NCI-H446 (cell line): ENCODE measurements at places on chromosomes 13 and 19.
A peak's percentile ranks its signal among the peaks of the same experiment; 100 is the strongest.

- DNase-seq = no peak
These were observed 20.9 kb upstream of the C1QTNF9B start for GRCh38 chr13:23918208-23918607.

DNA sequence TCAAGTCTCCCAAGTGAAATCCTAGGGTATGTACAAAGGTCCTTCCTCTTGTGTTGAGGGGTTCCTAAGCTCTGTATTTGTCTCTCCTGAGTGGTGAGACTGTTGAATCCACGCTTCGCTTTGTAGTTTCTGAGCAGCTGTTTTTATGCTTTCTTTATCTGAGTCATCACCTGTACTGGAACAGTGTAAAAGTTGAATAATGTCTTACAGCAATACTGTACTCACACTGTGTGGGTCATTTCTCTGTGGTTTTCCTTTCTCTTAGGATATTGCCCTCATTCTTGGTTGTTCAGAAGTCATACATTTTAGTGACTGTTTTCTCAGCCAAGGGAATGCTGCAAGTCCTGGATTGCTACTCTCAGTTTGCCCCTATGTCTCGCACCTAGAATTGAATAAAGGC, 1596.6 kb downstream of the SLITRK5 start:
- no peak for DNase-seq

GRCh38 chr19:3338541-3339181, 27.7 kb upstream of the NFIC start:
- DNase-seq = no peak

DNA sequence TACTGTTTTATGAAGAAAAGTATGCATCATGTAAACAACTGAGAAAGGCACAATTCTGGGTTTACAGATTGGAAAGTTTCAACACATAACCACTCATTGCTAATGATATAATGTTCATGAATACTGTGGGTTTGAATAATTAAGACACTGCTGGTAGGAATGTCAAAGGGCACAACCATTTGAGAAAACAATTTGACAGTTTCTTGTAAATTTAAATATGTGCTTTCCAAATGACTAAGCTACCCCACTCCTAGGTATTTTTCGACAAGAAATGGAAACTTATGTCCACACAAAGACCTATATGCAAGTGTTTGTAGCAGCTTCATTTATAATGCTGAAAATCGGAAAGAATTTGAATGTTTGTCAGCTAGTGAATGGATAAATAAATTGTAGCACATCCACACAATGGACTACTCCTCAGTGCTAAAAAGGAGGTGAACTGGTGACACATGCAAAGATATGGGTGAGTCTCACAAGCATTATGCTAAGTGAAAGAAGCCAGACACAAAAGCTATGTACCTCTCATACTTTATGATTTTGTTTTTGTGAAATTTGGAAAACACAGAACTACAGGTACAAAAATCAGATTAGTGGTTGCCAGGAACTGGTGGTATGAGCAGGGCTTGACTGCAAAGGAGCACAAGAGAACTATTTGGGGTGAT, 44.8 kb upstream of the FLT1 start:
- DNase-seq = no peak

- no peak for DNase-seq
These were observed 17.5 kb upstream of the ASPDH start for GRCh38 chr19:50531171-50531612.

GRCh38 chr19:18428787-18429674, 8.9 kb downstream of the ISYNA1 start:
- DNase-seq = no peak

DNA sequence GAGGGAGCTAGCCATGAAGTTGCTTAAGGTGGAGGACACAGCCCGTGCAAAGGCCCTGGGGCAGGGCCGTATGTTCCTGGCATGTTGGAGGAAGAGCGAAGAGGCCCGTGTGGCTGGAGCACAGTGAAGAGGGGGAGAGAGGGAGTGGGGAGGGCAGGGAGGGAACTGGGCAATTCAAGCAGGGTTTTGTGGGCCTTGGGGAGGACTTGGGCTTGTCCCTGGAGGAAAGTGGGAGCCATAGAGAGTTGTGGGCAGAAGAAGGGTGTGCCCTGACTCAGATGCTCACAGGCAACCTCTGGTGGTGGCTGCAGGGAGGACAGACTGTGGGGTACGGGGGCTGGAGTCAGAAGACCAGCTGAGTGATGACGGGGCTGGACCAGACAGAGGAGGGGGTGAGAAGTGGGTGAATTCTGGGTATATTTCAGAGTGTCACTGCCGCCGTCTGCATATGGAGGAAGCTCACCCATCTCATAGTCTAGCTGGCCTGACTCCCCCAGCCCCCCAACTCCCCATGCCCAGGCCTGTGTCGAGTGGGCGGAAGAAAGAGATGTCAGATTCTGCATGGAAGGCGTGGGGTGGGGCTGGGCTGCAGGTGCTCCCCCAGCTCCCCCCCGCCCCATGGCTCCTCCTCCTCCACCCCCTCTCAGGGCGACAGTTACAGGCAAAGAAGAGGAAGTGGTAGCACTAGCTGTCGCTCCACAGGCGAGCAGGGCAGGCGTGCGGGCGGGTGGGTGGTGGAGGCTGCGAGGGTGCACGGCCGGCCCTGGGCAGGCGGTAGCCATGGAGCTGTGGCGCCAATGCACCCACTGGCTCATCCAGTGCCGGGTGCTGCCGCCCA, at the start of gene VAV1:
Gene VAV1, plus strand, starts transcription at position 681 of the 838 bp plus-strand sequence. Its CDS starts 100 bp downstream, at position 781.
- DNase-seq = no peak

DNA sequence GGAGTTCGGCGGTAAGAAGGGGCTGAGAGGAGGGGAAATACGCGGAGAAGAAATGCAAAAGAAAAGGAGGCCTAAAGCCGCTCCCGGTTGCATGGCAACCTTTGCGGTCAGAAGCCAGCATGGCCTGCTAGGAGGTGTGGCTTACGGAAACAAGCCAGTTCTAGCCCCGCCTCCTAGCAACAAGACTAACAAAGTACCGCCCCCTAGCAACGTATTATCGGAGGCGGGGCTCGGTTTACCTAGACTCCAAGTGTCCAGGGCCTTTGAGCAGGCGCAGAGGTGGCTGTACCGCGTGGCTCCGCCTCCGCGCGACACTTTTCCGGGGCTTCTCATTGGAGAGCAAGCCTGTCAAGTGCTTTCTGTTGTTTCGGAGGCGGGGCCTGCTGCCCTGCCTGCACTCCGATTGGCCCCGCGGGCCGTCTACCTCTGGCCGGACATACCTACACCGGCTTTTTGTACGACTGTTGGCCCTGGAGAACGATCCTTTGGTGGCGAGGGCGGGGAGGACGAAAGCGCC, 339 bp upstream of the CYTH2 start:
- peak; percentile 99 for DNase-seq

DNA sequence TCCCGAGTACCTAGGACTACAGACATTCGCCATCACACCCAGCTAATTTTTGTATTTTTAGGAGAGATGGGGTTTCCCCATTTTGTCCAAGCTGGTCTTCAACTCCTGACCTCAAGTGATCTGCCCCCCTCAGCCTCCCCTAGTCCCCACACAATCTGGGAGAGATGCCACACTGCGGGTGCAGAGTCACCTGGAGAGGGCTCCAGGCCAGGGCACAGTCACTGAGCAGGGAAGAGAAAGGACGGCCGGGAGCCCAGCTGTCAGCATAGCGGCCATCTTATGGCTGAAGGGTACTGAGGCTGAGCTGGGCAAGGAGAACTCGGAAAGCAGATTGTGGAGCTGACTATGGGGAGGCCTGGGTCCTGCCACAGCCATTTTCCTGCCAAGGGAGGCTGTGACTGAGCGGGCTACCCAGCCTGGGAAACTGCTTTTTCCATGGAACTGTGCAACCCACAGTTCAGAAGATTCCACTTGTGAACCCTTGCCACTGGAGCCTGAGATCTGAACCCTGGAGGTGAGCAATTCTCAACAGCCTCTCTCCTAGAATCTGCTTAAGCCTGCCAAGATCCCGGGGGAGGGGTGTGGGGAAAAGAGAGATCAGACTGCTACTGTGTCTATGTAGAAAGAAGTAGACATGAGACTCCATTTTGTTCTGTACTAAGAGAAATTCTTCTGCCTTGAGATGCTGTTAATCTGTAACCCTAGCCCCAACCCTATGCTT, 109.2 kb downstream of the ZNF486 start:
- DNase-seq = no peak

- no peak for DNase-seq
These were observed 95.9 kb downstream of the HS6ST3 start for GRCh38 chr13:96185818-96186217.

DNA sequence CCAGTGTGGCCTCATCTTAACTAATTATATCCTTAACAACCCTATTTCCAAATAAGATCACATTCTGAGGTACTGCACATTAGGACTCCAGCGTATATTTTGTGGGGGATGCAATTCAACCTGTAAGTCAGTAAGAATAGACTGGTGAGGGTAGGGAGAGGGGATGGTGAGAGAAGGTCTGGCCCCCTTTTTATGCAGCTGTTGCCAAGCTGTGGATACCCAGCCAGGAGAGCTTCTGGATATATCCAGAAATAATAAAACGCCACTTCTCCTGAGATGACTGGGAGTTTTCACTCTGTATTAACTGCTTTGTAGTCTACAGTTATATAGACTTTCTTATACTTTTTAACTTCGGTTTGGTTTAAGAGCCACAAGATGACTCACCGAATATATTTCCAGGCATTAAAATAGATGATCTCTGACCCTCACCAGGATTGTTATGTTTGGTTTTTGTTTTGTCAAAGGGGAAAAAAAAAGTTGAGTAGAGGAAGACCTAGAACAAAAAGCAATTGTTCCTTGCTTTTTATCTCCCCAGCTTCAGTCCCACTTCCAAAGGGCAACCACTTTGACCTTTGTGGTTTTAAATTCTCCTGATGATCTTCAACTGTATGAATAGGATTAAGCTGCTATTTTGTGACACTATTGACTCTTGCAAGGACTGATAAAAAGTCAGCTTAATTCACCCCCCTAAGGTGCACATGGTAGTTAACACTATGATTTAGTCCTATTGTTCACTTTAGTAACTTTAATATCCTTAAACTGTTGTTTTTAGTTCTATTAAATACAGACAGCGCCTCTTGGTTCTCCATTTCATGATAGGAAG, 3.1 kb upstream of the NEK3 start:
- no peak for DNase-seq

DNA sequence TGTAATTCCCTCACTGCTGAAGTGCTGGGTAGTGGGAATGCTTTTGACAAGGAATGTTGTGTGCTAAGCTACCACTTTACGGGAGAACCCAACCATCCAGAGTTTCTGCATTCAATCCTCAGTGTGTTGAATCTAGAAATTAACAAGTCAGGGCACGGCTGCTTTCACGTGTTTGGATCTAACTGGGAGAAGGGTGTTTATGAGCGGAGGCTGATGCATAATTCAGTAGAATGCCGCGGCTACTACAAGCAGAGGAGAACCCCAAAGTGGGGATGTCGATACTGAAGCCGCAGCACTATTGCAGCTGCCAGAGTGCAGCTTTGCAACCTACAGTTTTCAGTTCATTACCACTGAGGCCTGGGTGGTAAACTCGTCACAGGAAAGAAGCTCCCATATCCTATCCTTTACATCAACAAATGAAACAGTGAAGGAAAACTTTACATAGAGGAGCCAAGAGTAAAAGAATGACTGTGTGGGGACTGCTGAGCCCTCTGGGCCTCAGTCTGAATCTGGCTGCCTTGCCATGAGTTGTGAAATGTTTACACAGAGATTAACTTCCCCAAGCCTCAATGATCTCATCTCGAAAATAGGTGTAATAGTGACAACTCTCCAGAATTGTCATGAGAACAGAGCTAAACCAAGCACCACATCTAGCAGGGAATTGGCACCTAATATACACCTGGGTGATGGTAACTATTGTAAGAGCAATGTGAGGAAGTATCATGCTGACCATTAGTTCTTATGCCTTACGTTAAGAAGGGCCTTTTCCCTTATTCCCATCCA, 531.7 kb downstream of the MYO16 start:
- DNase-seq = no peak

DNA sequence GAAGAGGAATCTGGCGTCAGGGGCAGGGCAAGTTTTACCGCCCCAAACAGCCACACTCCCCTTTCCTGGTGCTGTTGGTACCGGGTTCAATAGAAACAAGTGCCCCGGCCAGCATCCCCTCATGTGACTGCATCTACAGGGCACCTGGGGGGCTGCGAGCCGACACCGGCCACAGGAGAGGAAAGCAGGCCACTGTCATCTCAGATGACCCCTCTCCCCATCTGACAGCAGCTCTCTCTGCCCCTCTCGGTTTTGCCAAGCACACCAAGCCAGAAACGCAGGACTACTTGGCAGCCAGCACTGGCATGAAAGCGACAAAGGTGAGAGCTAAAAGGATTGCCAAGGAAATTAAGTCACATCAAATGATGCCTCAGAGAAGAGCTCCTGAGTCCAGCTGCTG, 37.1 kb downstream of the MLLT1 start:
- DNase-seq = no peak

DNA sequence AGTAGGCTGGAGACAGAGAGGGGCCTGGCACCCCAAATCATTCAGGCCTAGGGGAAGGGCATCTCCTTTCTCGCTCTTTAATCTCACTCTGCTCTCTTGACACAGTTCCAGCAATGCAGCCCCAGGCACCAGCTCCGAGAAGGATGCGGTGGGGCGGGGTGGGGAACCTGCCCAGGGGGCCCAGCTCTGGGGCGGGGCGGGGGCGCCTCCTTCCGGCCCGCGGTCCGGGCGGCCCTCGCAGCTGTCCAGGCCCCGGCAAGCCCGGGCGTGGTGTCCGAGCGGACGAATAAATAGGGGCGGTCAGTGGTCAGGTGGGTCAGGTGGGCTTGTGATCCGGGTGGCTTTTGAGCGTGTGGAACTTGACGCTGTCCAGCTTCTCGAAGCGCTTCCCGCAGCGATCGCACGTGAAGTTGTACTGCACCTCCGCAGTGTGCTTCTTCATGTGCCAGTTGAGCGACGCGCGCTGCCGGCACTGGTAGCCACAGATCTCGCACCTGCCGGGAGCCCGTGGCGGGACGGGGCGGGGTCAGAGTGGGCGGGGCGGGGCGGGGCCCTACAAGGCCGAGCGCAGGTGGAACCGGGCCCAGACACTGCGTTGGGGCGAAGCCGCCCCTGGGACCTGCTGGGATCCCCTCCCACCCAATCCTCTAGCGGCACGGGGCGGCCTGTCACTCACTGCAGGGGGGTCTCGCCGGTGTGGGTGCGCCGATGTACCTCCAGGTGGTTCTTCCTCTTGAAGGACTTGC, 2.7 kb upstream of the ELAVL3 start:
- DNase-seq = no peak

DNA sequence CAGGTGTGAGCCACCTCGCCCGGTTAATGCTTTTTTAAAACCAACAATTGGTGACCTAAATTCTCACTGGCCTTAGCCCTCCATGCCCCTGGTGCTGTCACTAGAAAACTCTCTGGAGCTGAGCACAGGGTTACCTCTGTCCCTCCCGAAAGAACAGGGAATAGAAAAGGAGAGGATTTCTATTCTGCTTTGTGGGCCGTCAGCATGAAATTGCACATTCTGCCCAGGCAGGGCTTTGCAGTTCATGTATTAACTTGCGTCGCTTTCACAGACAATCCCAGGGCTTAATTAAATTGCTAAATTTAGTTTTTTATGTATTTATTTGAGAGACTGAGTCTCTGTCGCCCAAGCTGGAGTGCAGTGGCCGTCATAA, 583 bp upstream of the ZNF480 start:
- DNase-seq = no peak

DNA sequence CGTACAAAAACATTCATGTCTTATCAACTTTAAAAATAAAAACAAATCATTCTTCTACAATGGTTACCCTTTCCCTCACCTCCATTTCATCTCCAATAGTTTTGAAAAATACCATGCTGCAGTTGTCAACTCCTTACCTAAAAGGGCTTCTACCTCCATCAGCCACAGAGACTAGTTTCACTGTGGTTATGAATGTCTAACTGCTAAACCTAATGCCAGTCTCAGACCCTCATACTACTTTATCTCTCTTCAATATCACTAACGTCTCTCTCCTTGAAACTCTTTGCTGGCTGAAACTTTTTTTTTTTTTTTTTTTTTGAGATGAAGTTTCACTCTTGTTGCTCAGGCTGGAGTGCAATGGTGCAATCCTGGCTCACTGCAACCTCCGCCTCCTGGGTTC, 27.1 kb downstream of the LNX2 start:
- no peak for DNase-seq
